Effector memory CD8-positive, alpha-beta T cell (primary cell): ENCODE measurements at places on chromosomes 16 and 17.

DNA sequence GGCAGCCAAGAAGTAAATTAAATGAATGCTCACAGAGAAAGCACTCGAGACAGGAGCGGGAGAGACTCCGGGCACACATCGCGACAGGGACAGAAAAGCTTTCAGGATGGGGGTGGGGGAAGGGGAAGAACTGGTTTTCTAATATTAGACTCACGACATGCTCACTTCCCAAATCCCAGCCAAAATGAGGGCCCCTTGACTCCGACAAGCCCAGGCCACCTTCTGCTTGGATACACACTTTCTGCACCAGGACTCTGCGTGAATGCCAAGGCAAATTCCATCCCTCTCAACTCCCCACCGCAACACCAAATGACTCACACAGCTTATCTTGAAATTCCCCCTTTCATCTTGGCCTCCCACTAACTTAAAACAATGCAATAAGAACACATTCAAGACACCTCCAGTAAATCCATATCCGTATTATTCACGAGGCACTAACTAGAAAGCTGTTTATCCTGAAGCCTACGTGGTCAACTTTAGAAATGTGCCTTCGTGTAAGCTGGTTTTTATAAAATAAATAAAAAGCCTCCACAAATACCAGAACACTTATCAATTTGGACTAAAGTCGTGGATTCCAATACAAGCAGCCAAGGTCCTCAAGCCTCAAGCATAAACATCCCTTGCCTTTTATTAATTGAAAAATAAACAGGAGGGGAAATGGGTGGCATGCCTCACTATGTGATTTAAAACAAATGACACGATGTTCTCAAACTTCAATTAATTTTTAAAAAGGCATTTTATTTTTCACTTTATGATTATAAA, 46.1 kb downstream of the NXN start:
- no peak for DNase-seq

GRCh38 chr16:27920391-27920891, 143.1 kb downstream of the GSG1L start:
- DNase-seq = no peak

- DNase-seq = no peak
Measured at GRCh38 chr16:23941963-23942564, 106.3 kb downstream of the PRKCB start.

DNA sequence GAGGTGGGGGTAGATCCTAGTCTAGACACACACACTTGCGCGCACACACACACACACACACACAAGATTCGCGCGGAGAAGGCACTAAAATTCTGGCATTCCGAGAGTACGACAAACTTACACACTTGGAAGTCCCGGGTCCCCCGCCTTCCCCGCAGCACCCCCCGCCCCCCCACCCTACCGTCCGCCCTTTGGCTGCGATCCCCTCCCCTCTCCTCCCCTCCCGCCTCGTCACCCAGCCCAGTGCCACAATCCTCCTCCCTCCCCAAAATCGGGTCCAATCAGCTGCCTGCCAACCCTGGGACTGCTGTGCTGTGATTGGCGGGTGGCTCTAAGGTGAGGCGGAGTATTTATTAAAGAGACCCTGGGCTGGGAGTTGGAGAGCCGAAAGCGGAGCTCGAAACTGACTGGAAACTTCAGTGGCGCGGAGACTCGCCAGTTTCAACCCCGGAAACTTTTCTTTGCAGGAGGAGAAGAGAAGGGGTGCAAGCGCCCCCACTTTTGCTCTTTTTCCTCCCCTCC, at the start of gene SOX9:
TSS of gene SOX9 (plus strand) at position 379 of the 522 bp plus-strand sequence. CDS start 372 bp downstream, outside the sequence.
- no peak for DNase-seq
